CD4-positive, alpha-beta T cell treated with Interleukin-12 subunit alpha and Interleukin-12 subunit beta, for 1 hour (primary cell): ENCODE measurements at places on chromosomes 16 and 17.

DNA sequence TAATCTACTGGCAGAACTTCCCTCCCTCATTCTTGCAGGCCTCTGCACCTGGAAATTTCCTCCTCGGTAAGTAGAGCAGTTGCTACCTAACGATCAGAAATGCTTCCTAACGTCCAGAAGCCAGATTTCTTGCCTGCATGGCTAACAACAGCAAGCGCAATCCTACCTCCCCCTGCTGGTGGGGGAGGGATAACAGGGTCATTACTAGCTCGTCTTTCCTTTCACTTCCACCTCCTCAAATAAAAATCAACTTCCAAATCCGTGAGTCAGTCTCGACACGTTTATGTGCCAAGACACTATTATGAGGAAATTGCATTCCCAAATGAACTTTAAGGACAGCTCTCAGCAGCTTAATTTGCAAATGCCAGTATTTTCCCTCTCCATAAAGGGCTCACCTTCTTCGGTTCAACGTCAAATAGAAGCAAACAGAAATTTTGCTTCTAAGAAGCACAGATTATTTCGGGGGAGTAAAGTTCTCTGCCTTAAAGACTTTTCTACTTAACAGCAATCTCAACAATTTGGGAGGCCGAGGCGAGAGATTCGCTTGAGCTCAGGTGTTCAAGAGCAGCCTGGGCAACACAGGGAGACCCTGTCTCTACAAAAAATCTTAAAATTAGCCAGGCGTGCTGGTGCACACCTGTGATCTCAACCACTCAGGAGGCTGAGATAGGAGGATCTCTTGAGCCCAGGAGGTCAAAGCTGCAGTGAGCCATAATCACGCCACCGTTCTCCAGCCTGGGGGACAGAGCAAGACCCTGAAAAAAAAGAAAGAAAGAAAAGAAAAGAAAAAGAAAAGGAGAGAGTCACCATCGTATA lies 188.6 kb upstream of the PSMD7 start:
- DNase-seq, result peak; percentile 24

DNA sequence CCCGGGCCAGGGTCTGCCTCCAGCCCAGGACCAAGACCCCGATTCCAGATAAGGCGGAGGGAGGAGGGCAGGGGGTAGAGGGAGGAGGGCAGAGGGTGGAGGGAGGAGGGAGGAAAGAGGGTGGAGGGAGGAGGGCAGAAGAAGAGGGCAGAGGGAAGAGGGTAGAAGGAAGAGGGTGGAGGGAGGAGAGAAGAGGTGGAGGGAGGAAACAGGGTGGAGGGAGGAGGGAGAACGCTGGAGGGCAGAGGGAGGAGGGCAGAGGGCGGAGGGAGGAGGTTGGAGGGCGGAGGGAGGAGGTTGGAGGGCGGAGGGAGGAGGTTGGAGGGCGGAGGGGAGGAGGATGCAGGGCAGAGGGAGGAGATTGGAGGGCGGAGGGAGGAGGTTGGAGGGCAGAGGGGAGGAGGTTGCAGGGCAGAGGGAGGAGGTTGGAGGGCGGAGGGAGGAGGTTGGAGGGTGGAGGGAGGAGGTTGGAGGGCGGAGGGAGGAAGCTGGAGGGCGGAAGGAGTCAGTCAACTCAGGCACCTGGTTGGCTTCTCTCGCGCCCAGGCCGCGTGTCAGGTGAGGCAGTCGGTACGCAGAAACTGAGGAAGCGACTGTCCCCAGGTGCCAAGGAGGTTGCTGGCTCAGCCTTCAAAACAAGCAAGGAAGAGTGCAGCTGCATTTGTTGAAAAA lies 65.2 kb downstream of the KLHDC4 start:
- peak; percentile 15 for DNase-seq

DNA sequence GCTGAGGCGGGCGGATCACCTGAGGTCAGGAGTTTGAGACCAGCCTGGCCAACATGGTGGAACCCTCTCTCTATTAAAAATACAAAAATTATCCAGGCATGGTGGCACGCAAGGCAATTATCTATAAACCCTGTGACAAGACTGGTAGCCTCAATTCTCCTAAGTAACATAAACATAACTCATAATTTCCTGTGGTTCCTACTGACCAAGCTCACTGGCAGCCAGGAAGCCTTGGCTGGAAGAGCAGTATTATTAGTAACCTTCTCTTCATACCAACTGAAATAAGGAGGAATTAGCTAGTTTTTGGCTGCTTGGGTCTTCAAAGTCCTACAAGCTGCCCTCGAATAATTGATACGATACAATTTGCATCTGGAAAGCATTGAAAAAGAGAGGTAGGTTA lies 31.6 kb upstream of the LRRC37A3 start:
- no peak for DNase-seq

DNA sequence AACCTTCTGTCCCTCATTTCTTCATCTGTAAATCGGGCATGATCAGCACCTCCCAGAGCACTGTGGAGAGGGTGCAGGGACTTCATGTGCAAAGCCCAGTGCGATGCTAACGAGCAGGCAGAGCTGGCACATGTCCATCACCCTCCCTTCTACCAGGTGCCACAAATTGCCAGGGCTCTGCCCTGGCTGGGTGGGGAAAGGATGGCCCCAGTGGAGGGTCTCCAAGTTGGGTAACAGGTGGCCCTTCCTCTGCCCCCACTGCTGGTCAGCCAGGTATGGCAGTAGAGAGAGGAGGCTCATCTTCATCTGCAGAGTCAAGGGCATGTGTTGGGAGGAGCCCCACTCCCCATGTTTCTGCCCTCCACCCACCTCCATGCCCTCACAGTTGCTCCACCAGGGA lies 61.5 kb upstream of the CDH5 start:
- no peak for DNase-seq

GRCh38 chr16:79728048-79728922 lies 127.7 kb upstream of the MAF start:
- no peak for DNase-seq

DNA sequence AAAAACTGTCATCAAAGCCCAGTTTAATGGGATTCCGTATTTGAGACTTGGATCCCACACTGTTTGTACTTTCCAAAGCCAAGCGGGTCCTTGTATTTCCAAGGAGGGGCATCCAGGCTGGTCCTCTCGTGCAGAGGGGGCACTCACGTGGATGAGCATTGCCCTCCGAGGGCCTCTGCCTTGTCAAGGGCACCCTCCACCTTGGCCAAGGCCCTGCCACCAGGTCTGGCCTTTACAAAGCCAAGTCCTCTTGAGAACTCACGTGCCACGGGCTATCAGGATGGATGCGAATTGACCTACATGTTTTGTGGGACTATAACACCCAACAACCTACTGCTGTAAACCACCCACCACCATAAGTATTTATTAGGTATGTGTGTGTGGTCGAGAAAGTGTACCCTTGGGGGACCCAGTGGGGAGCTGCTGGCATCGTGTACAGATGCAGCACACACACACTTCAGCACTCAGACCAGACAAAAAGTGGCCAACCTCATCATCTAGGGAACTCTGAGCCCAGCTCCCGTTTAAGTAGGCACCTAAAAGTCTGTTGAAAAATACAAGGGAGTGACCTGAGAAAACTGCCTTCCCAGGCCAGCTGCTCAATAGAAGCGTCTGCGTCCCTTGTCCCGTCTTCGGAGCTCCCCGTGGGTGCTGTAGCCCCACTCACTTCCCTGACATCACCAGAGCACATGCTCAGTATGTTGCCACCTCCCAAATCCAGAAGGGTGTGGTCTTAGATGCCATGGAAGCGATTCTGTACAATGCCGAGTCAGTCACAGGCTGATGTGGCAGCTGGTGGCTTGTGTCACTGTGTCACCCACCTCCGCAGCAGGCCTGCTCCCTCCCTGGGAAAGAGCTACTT lies 12.9 kb downstream of the MAP1LC3B start:
- DNase-seq, result no peak

- no peak for DNase-seq
Observed at GRCh38 chr16:86459266-86459665, 51.1 kb upstream of the FOXF1 start.

- DNase-seq, result peak; percentile 82
Observed at GRCh38 chr17:7045492-7046126, 1.7 kb upstream of the SLC16A11 start.

DNA sequence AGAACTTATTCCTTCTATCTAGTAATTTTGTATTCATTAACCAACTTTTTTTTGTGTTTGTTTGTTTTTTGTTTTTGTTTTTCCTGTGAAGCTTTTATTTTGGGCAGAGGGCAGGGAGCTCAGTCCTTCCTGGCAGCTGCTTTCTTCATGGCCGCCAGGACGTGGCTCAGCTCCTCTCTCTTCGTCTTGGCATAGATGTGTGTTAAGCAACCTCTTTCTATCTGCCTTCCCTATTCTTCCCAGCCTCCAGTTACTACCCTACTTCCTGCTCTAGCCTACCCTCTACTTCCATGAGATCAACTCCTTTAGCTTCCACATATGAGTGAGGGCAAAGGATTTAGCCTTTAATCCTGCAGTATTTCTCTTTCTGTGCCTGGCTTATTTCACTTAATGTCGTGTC lies 8.2 kb upstream of the BRD7 start:
- DNase-seq, result no peak
